ENCODE measurements at places on chromosomes 2 and 18.

DNA sequence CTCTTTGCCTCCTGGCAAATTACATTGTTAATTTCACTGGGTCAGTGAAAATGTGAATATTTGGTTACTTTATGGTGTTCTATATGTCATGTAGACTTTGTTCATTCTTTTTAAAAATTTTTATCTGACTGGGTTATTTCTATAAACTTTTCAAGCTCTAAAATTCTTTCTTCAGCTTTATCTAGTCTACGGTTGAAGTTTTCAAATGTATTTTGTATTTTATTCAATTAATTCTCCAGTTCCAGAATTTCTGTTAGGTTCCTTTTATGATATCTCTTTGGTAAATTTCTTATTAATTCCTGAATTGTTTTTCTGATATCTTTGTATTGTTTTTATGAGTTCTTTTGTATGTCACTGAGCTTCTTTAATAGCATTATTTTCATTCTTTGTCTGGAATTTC is 228.1 kb downstream of the LPIN1 start:
- DNase-seq, result no peak

DNA sequence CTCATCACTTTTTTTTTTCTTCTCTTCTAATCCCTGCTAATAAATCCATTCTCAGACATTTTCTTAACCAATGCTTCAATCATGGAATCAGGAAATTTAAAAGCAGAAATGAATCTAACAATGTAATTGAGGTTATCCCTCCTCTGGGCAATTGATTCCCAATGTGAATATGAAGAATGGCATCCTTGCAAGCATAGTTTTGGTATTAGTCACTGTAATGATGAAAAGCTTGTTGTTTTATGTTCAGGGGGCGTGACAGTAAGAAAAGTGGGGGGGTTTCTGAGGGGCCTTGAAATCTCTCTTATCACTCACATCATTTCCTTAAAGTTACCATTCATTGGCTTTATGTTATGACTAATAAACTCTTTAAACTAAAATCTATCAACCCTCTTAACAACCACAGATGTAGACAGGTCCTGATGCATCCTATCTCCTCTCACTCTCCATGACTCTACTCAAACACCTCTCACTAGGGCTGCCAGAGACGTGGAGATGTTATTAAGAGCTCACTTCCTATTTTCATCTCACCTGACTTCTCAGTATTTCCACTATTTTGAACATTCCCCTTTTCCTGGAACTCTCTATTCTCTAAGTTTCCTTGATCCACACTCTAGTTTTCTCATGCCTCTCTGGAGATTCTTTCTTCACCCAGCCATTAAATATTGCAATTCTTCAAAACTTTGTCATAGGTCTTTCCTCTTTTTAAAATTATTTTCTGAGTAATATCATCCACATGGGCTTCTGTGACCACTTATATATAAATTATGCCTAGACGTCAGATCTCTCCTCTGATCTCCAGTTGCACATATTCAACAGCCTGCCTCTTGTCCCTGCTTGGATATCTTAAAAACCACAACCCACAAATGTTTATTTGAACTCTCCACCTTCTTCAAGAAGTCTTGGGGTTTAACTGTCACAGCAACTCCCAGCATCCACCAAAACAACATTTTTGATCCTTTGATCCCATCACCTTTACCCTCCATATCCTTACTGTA is 332.9 kb downstream of the CDH2 start:
- DNase-seq, result no peak

DNA sequence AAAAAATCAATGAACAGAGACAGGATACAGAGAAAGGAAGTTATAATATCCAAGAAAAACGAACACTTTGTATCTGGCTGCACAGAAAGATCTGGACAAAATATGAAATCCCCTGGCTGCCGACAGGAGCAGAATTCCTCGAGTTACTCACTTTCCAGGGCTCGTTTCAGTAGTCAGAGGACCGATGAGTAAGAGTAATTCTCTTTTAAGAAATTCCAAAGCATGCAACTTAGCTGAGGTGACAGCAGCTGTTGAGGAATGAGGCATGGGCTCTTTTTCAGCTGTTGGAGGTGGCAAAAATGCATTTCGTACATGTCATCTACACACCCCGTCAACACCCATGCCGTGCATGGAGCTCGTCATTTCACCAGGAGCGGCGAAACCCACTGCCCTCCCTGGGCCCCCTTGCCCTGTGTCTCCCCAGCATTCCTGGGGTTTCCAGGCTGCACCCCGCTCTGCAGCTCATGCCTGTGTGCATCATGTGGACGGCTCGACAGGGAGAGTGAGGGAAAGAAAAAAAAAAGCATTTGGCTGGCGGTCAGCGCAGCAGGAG is 210.8 kb upstream of the SMIM21 start:
- DNase-seq, result no peak

DNA sequence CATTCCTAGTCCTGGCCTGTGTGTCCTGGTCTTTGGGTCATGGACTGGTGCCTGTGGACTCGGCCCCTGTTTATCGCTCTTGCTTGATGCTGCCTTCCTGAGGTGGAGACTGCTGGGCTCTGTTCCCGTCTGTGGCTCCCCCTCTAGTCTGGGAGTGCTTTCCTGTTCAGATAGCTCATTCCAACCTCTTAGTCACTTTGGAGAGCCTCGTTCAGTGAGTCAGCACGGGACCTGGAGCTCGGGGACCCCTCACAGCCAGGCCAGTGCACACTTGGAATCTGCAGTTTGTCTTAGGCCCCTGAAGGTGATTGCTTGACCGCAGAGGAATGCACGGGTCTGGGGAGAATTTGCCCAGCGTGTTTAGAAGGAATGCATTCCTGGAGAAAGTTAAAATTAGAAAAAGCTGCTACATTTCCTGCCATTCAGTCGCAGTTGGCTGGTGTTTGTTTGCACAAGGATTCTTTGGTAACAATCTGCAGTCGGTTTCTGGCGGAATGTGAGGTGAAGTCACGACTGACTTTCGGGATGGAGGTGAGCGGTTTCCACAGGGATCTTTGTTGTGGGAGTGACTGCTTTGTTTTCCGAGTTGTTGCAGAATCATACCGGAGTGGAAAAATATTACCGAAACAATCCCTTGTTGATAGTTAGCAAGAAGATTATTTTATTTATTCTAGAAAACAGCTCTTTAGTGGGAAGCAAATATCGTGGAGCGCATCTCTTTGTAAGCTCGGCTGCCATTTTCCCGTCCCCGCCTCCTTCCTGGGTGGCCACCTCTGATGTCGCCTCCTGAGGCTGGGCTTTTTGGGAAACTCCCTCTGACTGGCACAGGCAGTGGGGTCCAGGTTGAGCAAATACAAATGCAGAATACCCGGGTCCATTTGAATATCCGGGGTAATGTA is 29.6 kb downstream of the SH3BP4 start:
- DNase-seq, result no peak

GRCh38 chr2:179860255-179861026 is 971 bp downstream of the ZNF385B start:
- no peak for DNase-seq
